Esophagus squamous epithelium (tissue), 5 donors: ENCODE measurements at places on chromosomes 11 and 22.

- DNase-seq = no peak
These were observed 200.3 kb downstream of the C11orf91 start for GRCh38 chr11:33500332-33500731.

DNA sequence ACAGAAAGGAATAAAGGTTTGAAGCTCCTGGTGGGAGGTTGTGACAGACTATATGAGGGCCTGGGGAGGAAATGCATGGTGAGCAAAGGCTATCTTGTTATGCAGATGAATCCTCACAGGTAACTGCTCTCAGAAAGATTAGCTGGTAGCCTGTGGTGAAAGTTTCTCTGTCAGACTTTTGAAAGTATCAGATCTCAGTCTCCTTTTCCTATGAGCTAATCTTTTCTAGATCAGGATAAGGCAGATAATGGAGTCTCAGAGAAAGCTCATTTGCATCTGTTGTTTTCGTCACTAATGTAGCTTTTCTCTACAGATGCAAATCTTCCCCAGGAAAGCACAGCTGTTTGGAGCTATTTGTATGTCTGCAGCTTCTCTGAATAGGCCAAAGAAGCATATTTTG, 21.0 kb upstream of the OR6X1 start:
- no peak for DNase-seq

- DNase-seq = no peak
These were observed 34.1 kb downstream of the ARAP1 start for GRCh38 chr11:72718101-72718501.

DNA sequence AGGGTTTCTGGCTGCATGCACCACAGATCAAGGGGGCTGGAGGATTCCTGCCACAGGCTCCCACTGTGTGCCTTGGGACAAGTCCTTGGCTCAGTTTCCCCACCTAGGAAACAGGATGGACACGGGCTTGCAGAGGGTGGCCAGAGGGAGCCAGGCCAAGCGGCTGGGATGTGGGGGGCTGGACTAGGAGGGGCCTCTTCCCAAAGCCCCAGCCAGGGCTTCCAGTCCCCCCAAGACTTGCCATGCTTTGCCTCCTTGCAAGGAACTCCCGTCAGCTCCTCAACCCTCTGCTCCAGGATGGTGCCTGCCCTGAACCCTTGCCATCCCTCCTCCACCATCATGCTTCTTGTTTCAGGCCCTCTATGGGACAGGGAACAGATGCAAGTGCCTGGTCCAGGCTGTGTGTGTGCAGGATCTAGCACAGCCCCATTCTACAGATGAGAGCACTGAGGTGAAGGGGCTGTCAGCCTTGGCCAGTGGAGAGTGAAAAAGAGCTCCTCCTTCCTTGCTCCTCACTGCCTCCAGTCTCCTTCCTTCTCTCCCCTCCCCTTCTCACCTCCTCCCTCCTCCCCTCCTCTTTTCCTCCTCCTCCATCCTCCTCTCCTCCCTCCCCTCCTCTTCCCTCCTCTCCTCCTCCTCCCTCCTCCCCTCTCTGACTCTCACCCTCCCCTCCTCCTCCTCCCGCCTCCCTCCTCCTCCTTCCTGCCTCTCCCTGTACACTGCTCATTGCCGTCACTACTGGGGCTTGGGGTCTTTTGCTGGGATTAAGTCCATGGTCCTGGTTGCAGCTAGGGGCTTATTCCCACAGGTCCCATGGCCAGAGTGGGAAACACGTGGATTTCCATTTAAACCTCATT, 13.3 kb upstream of the FGF19 start:
- DNase-seq = no peak

DNA sequence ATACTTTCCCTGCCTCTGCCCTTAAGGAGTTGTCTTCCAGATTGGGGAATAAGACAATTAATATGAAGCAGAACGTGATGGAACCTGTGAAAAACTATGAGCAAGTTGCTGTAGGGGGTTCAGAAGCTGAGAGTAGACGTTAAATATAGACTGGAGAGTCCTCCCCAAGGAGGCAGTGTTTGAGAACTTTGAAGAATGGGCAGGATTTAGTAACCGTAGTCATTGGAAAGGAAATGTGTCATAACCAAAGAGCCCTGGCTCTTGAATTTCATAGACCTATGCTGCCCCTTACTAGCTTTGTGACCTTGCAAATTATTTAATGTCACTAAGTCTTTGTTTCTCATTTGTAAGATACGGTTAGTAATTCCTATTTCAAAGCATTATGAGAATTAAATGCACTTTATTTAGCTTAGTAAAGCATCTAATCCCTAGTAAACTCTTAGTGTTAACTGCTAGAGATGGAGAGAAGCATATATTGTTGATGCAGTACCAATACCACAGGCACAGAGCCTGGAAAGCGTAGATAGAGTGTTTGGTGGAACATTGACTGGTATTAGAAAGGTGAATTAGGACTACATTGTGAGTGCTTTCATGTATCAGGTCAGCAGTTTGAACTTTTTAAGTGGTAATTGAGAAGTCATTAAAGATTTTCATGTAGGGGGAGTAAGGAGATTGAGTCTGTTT, 54.1 kb downstream of the MCAM start:
- DNase-seq = no peak

- no peak for DNase-seq
These were observed 26.1 kb downstream of the CSTF3 start for GRCh38 chr11:33135216-33135615.

GRCh38 chr11:9973921-9974320, 310.0 kb downstream of the SWAP70 start:
- no peak for DNase-seq

DNA sequence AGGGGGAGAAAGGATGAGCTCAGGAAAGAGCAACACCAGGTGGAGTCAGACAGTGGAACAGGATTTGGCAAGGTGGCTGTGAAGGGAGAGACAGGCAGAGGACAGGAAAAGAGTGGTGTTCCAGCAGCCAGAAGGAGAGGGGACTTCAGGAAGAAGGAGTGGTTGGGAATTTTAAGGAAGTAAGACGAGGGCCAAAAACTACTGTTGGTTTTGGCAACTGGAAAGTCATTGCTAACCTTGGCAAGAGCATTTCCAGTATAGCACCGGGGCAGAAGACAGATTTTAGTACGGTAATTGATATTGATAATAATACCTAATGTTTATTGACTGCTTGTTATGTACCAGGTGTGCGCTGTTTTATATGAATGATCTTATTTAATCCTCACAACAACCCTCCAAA, 15.4 kb upstream of the DDX6 start:
- no peak for DNase-seq
